ENCODE measurements at places on chromosomes 4 and X. TPM values are rescaled to one million over a fixed set of nuclear protein-coding genes. Genes with fewer than 3 reads are reported as not detected.

Gene PPP4R3C
- not detected for total RNA-seq

Gene GLRA3
- total RNA-seq, result 0.05 TPM

GRCh38 chr4:57270346-57270745 is 160.2 kb upstream of the IGFBP7 start:
- no peaks in the 10 kb centered on the region for H3K27me3 ChIP-seq
- no peaks in the 10 kb centered on the region for H3K4me1 ChIP-seq
- DNase-seq, result no peak
- no peaks in the 10 kb centered on the region for H3K36me3 ChIP-seq

Gene GNRHR
- not detected for total RNA-seq

Gene UBQLN2
- total RNA-seq, result 3.8 TPM

DNA sequence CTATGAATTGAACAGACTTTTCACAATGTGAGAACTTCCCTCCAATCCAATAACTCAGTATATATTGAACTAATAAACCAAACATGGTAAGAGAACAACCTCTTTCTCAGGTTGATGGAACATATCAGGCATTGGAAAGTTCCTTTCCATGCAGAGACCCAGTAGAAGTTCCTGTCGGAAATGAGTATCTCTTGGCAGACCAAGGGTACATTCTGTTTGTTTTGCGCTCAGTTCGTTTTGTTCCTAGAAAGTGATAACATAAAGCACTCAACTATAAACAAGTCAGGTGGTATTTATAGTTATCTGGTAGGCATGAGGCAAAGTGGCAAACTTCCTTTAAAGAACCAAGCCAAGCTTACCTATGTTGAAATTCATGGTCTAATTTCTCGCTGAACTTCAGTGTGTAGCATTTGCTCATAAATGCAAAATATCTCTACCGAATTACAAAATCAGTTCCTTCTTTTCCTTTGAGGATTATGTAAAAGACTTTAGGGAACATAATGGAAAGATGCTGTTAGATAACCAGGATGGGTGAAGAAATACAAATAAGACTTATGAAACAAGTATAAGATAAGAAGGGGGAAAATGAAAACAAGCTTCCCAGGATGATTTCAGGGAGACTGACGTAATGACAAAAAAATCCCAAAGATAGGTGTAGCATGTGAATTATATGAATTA is 120.3 kb downstream of the ARHGAP24 start:
- no peak overlapping the region for H3K27ac ChIP-seq
- H3K27me3 ChIP-seq, result no peaks in the 10 kb centered on the region
